CD4-positive, alpha-beta T cell treated with Interleukin-2 at 100 ng/mL for 4 hours (primary cell): ENCODE measurements at places on chromosomes 6 and 20.

- DNase-seq, result no peak
These were observed 30.9 kb upstream of the SLC24A3 start for GRCh38 chr20:19181552-19181951.

DNA sequence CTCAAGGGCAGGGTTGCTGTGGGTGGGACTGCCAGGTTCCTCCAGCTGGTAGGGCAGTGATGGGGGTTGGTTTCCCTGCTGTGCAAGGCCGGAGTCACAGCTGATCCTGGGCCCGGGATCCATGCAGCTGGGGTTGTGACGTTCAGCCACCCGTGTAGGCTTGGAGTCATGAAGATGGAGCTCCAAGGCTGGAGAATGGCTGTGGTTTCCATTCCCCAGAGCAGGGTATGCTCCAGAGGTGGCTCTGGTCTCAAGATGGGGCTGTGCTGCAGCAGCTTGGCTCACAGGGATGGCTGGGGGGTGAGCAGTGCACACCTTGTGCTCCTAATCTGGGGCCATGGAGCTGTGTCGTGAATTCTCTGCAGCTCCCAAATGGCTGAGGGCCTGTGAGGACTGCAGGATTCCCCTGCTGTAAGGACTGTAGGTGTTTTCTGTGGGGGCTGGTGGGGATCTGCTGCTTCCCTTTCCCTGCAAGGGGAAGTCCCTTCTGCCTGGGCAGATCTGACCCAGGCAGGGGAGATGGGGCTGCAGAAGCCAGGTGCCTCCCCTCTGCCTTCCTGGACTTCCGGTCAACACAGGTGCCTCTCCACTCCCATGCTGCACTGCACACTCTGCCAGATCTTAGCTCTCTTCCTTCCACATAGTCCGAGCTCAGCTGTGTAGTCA is 15.9 kb downstream of the KIF25 start:
- DNase-seq, result no peak

DNA sequence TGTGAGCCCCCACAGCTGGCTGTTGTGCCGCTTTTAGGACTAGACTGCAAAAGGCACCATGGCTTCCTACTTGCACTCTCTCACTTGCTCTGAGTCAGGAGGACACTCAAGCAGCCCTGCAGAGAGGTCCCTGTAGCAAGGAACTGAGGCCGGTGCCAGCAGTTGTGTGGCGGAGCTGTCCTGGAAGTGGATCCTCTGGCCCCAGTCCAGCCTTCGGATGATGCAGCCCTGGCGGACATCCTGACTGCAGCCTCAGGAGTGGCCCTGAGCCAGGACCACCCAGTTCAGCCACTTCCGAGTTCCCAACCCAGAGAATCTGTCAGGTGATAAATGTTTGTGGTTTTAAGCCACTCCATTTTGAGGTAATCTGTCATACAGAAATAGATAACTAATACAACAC is 17.5 kb downstream of the CTCFL start:
- no peak for DNase-seq

DNA sequence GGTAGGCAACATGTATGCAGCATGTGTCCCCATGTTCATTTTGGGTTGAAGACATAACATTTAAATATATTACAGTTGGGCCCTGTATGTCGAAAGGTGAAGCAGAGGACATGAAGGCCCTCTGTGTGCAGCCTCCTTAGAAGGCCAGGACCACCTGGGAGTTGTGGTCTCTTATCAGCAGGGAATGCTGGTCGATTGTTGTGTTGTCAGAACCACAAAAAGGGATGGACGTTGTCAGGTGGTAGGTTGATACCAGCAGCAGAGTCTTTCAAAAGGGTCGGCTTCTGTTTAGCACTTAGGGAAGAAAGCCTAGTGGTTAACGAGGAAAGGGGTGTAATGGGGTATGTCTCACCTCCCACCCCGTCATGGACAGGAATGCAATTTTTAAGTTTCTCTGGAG is 67.3 kb upstream of the SLC22A1 start:
- no peak for DNase-seq

DNA sequence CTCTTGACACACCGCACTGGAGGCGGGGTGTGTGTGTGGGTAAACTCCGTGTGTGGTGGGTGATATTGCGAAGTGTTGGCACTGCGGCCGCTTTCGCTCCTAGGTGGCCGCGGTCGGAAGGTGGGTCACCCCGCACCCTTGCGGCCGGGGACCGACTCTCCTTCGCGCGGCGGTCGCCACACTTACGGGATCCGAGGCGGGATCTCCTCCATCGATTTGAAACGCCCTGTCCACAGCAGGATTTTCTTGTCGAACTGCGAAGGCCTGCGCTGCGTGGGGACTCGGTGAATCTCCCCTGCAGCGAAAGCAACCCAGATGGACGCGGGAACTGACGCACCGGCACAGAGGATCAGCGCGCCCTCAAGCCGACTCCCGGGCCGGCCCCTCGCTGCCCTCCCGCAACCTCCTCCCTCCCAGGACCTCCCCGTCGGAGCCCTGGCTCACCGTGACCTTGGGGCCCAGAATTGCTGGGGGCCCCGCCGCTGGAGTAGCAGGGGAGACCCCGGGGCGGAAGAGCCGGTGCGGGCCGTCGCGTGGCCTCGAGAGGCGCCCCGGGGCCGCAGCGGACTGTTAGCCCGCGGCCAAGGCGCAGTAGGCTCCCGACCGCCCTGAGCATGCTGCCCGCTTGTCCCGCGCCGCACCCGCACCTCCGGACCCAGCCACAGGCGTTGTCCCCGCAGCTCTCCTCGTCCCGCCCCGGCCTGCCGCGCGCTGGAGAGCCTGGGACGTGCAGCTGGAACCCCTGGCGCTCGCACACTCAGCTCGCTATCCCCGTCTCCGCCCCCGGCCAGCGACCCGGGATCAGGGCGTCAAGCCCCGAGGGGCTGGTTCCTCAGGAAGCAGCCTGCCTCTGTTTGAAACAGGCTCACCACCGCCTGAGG is at the start of gene FAM162B:
TSS of gene FAM162B (minus strand) at position 759 of the 881 bp plus-strand sequence. CDS start at position 616, 143 bp downstream.
- no peak for DNase-seq

DNA sequence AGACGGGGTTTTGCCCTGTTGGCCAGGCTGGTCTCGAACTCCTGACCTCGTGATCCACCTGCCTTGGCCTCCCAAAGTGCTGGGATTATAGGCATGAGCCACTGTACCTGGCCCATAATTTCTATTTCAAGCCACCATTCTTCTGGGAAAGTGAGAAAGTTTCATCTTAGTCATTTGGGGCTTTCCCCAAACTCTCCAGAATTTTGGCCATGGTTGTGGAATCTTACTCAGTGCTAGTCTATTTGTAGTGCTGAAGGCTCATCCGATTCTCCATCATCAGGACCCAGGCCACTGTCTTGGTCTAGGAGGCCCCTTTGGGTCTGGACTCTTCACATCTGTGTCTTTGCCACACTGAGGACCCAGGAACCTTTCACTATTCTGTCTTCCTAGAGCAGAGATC is 164.9 kb downstream of the EYA2 start:
- DNase-seq, result no peak

DNA sequence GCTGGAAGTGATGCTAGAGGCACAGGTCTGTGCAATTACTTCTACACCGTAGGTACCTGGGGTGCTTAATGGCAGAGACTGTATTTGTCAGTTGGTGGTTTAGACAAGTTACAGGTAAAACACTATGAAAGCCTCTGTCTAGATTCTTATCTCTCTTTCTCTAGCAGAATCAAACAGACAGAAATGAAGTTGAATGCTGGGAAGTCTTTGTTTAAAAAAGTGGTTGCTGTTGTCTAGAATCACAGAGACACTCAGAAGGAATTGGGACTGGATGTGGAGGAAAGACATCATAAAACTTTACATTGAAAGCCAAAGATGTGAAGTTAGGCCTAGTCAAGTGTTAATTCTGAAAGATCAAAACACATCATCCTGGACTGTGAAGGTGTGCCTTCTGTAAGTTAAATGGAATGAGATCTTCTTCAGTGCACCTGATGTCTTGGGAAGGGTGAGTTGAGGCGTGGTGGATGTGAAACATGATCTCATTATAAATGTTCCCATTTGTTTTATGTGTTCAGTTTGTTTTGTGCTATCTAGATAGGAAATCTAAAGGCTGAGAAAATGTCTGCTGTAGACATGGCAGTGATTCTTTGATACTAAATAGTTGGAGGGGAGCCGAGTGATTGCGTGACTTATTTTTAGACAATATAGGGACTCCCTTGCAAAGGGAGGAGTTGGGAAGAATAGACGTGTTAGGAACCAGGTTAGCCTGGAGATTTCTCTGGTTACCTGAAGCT is 290.2 kb downstream of the SOX4 start:
- DNase-seq, result no peak

- peak; percentile 1 for DNase-seq
These were observed 22.8 kb downstream of the FITM2 start for GRCh38 chr20:44288252-44288651.

DNA sequence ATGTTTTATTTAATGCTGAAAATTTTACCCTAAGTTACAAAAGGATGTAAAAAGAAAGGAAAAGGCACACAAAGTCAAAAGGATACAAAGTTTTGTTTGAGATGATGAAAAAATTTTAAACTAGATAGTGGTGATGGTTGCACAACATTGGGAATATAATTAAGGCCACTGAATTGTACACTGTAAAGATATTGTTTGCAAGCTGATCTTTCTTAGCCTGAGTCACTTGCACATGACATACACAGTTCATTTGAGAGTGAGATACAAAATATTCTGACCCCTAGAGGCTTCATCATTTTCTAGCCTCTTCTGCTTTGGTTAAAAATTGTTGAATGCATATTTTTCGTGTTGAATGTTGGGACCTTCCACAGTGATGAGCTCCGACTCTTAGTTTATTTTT is 462.6 kb downstream of the HDGFL1 start:
- DNase-seq, result no peak

DNA sequence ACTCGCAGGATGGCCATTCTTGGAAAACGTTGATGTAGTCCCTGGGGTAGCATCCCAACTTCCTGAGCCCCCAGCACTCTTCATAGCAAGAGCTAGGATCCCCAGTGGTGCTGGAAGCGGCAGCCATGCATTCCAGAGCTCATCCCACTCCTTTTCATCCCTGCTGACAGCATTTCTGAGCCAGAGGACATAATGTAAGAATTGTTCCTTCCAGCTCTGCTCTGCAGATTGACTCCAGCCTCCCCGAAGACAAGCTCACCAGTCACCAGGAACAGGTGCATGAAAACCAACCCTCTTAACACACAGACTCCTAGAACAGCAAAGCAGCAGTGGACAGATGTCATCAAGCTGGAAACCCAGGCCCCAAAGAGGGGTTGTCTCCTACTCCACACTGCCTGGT is 3.8 kb downstream of the SLC13A3 start:
- DNase-seq, result no peak

DNA sequence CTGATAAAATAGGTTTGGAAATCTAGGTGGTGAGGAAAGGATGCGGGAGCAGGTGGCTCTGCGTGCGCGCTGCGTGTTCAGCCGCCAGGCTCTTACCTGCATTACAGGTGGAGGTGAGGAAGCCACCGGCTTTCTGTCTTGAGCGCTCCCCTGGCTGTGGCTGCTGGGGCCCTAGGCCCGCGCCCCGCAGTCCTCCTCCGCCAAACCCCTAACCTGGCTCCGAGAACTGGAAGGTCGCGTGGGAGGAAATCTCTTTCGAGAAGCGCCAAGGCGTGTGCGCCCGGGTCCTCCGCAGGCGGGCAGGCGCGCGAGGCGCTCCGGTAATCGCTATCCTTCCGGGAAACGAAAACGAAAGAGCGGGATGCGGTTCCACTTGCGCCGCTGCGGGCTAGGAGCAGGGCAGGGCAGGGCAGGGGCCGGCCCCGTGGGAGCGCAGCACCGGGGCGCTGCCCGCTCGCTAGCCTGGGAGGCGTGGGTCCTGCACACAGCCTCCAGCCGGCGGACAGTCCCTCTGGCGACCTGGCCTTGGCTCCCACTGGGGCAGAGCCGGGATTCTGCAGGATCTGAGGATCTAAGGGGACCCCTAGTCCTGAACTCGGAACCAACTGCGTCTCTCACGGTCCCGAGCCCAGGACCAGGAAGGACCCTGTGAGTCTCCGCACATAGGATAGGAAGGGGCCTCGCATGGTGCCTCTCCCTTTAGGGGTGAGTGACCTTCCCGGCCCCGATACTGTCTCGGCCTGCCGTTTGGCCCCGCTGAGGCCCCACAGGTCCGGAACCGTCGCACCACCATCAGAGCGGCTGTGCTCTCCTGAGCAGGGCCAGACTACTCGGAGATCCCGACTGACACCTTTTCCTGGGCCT is at the start of gene ETV7:
TSS of gene ETV7 (minus strand) at position 230 of the 864 bp plus-strand sequence. CDS start at position 102, 128 bp downstream.
- DNase-seq, result peak; percentile 50

DNA sequence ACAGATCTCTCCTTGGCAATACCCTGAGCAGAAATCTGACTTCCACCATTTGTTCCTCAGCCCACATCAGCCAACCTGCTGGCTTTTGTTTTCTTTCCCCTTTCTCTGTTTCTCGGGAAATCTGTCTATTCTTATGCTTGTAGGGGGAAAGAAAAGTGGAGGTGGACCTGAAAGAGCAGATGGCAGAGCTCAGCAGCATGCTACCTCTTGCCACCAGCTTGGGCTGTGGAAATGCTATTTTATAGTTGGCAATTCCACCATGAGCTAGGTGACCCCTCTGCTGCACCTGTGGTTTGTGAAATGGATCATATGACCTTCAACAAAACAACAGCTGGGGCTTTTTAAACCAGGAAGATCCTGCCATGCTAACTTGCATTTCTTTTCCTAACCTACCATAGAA is 6.8 kb upstream of the SPATS1 start:
- no peak for DNase-seq

DNA sequence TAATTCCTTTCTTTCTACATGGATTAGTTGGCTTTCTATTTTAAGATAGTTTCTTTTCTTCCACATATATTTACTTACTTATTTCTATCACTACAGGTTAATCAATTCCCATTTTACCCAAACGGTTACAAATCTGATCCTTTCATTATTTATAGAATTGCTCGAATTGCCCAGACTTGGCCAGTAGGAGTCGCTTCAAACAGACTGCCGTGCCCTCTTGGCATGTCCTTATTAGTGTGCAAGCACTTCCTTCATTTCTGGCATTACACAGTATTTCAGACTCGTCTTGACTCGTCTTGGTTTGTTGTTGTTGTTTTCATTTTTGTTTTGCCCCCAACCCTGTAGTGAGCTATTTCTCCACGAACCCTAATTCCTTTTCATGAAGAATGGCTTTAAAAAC is 74.6 kb downstream of the SAMD3 start:
- DNase-seq, result peak; percentile 35

DNA sequence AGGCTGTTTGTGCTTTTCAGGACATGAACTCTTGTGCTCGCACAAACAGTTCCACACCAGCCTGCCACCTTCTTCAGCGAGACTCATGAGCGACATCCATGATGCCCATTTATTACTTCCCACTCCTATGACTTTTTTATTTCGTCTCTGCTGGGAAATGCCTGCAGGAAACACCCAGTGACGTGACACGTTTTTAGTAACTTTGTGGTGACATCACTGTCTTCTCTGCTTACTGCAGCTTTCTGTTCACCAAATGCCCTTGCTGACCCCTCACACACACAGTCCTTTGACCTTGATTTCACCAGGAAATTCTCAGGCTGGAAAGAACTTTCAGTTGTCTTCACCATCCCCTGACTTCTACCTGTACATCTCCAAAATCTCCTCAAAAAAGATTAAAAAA is 8.9 kb downstream of the TRIM40 start:
- no peak for DNase-seq

- no peak for DNase-seq
These were observed 18.3 kb downstream of the CDC40 start for GRCh38 chr6:110198561-110198960.

- no peak for DNase-seq
These were observed 28.3 kb downstream of the FOXF2 start for GRCh38 chr6:1417718-1418117.

GRCh38 chr6:24080711-24081110 is 45.3 kb upstream of the NRSN1 start:
- no peak for DNase-seq

- no peak for DNase-seq
These were observed 165.9 kb upstream of the IRAK1BP1 start for GRCh38 chr6:78701407-78701806.
